ENCODE measurements at places on chromosomes 2 and 18.

DNA sequence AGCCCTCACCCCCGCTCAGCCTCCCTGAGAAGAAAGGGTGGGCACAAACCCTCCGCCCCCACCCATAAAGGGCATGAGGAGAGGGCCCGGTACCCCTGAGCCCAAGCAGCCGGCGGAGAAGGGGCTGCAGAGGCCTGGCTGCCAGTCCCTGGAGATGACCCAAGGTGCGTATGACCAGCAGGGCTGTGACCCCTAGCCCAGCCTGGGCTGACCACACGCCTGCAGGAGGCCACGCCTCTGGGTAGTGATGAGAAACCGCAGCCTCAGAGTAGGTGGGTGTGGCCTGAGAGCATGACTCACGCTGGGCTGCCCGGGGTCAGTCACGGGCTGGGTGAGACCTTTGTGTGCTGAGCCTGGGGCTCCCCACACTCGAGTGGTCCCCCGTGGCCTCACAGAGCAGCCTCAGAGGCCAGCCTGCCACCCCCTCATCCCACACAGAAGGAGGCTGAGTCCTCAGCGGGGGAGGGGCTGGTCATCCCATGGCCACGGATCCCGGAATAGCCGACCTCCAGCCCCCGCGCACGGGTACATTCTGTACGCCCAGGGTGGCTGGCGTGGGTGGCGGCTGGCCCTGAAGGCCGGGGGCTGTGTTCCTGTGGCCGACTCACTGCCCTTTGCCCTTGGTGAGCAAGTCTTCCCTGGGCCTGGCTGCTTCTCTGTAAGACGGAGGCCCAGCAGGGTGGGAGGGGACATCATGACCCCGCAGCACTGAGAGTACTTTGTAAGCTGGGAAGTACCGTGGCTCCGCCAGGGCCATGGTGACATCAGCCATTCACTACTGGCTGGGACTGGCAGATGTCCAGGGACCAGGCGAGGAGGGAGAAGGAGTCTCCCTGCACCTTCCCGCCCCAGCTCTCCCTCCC lies 110.8 kb upstream of the OTOS start:
- no peak for DNase-seq

GRCh38 chr2:136005462-136006196 lies 20.2 kb upstream of the DARS1 start:
- no peak for DNase-seq

- no peak for DNase-seq
Observed at GRCh38 chr2:82339805-82340204, 2035.3 kb upstream of the LRRTM1 start.

DNA sequence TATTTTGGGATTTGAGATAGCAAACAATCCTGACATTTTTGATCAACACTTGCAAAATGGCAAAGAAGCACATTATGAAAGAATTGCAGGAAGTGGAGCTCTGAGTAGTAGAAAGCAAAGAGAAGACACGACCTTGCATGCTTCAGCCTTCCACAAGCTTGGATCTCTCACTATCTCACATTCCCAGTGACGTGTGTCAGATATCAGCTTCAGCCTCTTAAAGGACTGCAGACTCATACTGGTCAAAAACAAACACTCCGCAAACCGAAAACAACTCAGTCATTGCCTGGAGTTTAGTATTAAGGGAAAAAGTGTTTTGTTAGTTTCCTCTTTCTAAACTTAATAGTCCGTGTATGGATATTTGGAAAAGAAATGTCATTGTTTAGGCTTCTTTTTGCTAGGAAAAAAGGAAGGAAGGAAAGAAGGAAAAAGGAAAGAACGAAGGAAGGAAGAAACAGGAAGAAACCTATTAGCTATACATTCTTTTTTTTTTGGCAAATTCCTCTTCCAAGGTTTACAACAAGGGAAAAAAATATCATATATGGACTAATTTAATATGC lies 32.6 kb upstream of the SLC40A1 start:
- DNase-seq, result no peak

- DNase-seq, result no peak
Observed at GRCh38 chr18:58863539-58864145, 1.0 kb upstream of the ZNF532 start.

DNA sequence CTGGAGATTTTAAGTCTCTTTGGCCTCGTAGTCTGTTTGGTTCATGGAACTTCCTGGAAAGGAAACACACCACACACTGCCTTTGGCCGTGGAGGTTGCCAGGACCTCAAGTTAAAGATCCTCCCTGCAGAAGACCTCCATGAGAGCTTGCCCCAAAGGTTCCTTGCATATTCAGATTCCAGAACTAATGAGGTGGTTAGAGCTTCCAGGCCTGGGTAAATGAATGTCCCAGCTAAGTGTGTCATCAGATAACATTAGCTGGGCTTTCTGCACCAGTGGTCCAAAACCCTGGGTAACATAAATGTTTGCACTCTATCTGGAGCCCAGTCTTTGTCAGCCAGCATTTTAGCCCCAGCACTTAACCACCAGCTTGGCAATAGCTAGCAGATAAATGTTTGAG lies 122.1 kb upstream of the EML6 start:
- DNase-seq, result no peak

- DNase-seq, result no peak
Observed at GRCh38 chr2:167875529-167875928, 371.9 kb downstream of the STK39 start.

All from cortex of kidney (tissue), 1 donor.